ENCODE measurements at places on chromosomes 16 and 17. TPM values are rescaled to one million over a fixed set of nuclear protein-coding genes. Genes with fewer than 3 reads are reported as not detected.

Gene ENPP7
- total RNA-seq: not detected

Gene LRRC36
- 1.6 TPM for total RNA-seq

Gene CACNG4
- not detected for total RNA-seq

Gene EPN3
- not detected for total RNA-seq

Gene ITGA3
- 5.3 TPM for total RNA-seq

Gene GRAP
- 14.4 TPM for total RNA-seq

Gene LCAT
- total RNA-seq: 19.1 TPM

Gene PABPN1L
- total RNA-seq: not detected

Gene OVCA2
- total RNA-seq: 39.3 TPM

Gene ABCC12
- total RNA-seq: not detected

Gene FLII
- total RNA-seq: 247 TPM

Gene C17orf113
- total RNA-seq: 0.32 TPM

Gene MT1H
- total RNA-seq: not detected

Gene CES1
- not detected for total RNA-seq

Gene DPEP3
- total RNA-seq: 0.19 TPM

Gene CLDN6
- total RNA-seq: not detected

Gene C16orf96
- total RNA-seq: not detected

Gene SHCBP1
- 28.3 TPM for total RNA-seq

Gene TSPOAP1
- 97.2 TPM for total RNA-seq

DNA sequence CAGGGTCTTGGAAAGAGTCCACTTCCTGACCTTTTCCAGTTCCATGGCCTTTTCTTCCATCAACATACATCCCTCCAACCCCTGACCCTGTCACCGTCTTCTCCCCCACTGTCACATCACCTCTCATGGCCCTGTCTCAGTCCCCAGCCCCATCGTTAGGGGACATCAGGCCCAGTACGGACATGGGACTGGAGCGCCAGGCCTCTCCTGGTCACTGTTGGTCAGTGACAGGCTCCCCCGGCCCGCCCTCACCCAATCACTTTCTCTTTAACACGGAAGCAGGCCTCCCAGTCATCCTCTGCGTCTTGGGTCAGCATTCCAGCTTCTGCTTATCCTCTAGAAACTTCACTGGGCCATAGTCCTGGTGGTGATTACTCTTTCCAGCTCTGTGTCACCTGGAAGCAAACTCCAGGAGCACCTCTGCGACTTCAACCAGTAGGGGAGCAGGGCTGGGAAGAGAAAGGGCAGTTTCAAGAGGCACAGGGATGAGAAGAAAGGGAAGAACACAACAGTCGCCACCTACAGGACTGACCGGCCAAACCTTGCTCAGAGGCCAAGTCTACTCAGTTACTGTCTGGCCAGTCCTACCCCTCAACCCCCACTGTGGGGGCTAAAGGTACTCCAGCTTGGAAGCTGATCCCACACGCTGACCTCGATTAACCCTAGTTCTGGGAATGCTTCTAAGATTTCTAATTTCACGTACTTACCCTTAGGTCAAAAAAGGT, 15.9 kb upstream of the ICAM2 start:
- no peak for ATAC-seq

GRCh38 chr17:76432004-76432403, 20.9 kb downstream of the UBE2O start:
- ATAC-seq: no peak

DNA sequence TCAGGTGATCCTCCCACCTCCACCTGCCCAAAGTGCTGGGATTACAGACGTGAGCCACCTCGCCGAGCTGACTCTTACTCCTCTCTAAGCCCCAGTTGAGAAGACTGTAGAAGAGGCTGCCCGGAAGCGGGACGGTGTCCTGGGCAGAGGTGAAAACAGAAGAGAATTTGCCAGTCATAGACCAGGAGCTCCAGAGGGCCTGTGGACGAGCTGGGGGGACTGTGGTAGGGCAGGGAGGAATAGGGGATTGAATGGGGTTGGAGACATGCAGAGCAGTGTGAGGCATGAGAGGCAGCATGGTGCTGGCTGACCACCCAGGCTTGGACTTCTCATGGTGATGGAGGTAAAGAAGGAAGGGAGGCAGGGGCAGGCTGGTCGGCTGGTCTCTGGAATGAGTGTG, 17.1 kb upstream of the PHB1 start:
- ATAC-seq: no peak

DNA sequence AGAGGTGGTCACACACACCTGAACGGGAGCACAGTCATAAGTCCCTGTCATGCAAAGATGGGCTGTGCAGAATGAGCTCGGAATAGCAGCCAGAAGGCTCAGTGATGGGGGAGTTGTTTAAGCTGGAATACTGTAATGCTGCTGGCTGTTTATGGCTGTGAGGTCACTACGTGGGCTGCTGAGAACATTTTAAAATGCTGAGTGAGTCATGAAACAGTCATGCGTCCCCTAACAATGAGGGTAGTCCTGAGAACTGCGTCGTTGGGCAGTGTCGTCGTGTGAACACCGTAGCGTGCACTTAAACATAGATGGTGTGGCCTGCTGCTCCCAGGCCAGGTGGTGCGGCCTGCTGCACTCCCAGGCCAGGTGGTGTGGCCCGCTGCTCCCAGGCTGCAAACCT, 39.7 kb downstream of the TBCD start:
- no peak for ATAC-seq

DNA sequence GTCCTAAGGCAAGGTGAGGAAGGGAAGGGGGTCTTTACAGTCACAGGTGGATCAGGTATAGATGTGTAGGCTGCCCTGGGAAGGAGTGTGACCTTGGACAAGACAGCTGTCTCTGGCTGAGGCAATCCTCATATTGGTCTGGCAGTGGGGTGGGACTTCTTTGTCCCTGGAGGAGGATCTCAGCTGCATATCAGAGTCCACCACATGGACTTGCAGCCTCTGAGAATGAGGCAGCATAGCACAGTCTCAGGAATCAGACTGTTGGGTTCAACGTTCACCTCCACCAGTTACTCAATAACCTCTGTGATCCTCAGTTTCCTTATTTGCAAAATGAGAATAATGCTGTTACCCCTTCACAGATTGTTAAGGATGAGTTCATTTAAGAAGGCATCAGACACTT, 33.4 kb downstream of the ACSM2A start:
- no peak for ATAC-seq

GRCh38 chr16:75116081-75116910, at the start of gene LDHD:
LDHD (minus strand) TSS chr16:75116780; CDS start chr16:75116720, 60 bp downstream.
- peak; percentile 72 for ATAC-seq

GRCh38 chr16:23577493-23577892, 18.6 kb downstream of the NDUFAB1 start:
- ATAC-seq: no peak

DNA sequence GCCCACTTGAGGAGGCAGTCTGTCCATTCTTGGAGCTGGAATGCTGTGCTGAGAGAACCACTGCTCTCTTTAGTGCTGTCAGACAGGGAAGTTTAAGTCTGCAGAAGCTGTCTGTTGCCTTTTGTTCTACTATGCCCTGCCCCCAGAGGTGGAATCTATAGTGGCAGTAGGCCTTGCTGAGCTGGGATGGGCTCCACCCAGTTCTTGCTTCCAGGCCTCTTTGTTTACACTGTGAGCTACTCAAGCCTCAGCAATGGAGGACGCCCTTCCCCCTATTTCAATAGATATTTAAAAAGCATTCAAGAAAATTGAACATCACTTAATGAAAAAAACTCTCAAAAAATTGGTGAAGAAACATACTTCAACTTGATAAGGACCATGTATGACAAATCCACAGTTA, 313.5 kb downstream of the PHKB start:
- ATAC-seq: no peak

GRCh38 chr17:14057591-14057990, 11.7 kb upstream of the COX10 start:
- ATAC-seq: no peak

GRCh38 chr17:76056882-76057281, 15.4 kb downstream of the SRP68 start:
- no peak for ATAC-seq

GRCh38 chr17:49093131-49093530, 39.4 kb upstream of the B4GALNT2 start:
- no peak for ATAC-seq

DNA sequence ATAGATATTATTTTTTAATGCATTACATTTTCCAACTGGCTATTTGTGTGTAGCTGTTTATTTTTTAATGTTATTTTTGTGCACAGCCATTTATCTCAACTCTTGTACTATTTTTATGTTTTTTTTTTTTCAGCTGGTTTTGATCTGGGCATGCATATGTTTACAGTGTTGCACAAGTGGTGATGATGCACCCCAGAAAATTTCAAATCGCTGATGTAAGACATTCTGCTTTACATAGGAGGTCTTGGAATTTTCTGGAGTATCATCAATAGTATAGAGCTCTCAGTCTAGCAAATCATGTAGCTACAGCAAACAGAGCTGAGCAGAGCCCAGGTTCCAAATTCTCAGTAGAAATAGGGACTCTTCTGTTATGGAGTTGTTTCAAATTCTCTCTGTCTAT, 30.2 kb downstream of the CACNG5 start:
- no peak for ATAC-seq

DNA sequence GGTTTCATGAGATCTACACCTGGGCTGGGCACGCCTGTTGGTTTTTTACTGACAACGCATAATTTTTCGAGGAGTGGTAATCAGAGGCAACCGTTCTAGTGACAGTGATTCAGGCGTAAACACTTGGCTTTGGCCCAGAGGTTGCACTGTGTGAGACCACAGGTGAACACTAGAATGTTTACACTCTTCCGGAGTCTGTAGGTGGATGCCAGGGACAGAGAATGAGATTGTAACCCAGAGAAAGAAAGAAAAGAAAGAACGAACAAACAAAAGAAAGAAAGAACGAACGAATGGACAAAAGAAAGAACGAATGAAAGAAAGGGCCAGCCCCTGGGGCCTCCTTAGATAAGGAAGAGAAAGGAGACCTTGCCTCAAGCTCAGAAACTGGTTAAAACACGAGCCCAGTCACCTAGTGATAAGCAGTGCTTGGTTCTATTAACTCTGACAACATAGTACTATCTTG, 113.2 kb downstream of the PRKCB start:
- peak; percentile 83 for ATAC-seq

DNA sequence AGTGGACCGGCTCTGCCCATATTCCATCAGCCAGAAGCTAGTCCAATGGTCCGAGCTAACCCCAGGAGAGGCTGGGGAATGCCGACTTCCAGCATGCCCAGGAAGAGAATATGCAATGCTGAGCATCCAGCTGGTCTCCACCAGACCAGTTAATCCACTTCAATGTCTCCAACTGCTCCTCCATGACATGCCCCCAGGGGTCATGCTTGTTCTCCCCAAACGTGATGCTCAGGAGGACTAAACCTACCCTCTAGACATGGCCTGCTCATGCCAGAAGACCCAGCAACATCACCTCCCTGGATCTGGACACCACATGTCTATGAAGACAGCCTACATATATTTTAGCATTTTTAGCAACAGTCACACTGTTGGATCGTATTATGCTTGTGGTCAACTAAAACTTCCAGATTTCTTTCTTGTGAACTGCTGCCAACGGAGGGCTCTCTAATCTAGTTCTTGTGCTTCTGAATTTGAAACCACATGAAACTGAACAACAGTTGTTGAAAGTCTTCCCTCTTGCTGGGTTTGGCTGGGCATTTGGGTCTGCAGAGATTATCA, 245.1 kb downstream of the SOX9 start:
- no peak for ATAC-seq

GRCh38 chr16:48269011-48269410, 21.7 kb upstream of the ABCC11 start:
- no peak for ATAC-seq

- ATAC-seq: peak; percentile 90
Observed at GRCh38 chr16:89534252-89534756, 26.1 kb downstream of the SPG7 start.

GRCh38 chr16:61105544-61105943, 930.7 kb downstream of the CDH8 start:
- no peak for ATAC-seq

GRCh38 chr17:3937359-3937758, 21.1 kb upstream of the P2RX1 start:
- no peak for ATAC-seq

DNA sequence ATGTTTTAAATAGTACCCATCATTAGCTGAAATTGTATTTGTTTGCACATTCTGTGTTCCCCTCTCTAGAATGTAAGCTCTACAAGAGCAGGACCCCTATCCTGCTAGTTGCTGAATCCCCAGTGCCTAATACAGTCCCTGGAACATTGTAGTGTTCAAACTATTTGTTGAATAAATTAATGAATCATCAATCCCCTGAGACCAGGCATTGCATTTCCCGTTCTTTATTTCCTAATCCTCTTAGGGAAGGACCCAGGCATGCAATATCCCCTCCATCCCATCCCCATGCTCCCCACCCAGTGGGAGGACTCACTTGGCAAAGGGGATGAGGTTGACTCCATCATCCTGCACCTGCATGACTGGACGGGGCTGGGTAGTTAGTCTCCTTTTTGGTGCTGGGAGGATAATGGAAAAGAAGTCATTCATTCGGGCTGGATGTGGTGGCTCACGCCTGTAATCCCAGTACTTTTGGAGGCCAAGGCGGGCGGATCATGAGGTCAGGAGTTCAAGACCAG, 3.2 kb downstream of the INCA1 start:
- no peak for ATAC-seq

DNA sequence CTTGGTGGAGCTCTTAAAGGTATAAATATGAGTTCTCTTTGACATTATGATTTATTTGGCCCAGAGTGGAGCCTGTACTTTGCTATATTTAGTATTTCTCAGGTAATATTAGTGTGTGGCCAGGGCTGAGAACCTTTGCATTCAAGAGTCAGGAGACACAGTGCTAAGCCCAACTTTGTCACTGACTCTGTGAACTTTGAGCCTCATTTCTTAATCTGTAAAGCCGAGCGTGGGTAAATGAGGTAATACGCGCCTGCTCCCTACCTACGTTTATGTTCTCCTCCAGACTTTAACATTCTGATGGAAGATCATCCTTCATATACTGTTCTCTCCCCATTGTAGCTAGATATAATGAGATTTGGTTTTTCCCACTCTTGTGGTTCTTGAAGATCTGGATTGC, 10.5 kb downstream of the AP2B1 start:
- no peak for ATAC-seq

GRCh38 chr17:31532081-31532480, 140.6 kb downstream of the RAB11FIP4 start:
- ATAC-seq: no peak

- ATAC-seq: no peak
Observed at GRCh38 chr17:68273722-68274121, 17.2 kb downstream of the SLC16A6 start.

DNA sequence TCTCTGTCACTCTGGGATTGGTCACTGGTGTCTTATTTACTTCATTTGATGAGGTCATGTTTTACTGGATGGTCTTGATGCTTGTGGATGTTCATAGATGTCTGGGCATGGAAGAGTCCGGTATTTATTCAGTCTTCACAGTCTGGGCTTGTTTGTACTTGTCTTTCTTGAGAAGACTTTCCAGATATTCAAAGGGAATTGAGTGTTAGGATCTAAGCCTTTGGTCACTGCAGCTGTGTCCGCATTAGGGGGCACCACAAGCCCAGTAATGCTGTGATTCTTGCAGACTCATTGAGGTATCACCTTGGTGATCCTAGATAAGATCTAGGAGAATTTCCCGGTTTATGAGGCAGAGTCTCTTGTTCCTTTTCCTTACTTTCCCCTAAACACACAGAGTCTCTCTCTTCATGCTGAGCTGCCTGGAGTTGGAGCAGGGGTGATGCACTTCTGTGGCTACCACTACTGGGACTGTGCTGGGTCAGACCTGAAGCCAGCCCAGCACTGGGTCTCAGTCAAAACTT, 214.7 kb downstream of the SPECC1 start:
- ATAC-seq: no peak
